ENCODE measurements at places on chromosomes 1 and 21.

DNA sequence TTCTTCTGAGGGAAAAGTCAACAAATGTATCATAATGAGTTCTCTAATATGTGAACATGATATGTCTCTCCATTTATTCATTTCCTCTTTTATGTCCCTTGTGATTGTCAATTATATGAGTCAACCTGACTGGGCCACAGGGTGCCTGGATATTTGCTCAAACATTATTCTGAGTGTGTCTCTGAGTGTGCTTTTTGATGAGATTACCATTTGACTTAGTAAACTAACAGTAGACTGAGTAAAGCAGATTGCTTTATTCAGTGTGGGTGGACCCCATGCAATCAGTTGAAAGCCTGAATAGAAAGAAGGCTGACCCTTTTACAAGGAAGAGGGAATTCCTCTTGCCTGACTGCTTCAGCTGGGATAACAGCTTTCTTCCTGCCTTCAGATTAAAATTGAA lies 142.6 kb downstream of the SLC35F3 start:
- DNase-seq = no peak

DNA sequence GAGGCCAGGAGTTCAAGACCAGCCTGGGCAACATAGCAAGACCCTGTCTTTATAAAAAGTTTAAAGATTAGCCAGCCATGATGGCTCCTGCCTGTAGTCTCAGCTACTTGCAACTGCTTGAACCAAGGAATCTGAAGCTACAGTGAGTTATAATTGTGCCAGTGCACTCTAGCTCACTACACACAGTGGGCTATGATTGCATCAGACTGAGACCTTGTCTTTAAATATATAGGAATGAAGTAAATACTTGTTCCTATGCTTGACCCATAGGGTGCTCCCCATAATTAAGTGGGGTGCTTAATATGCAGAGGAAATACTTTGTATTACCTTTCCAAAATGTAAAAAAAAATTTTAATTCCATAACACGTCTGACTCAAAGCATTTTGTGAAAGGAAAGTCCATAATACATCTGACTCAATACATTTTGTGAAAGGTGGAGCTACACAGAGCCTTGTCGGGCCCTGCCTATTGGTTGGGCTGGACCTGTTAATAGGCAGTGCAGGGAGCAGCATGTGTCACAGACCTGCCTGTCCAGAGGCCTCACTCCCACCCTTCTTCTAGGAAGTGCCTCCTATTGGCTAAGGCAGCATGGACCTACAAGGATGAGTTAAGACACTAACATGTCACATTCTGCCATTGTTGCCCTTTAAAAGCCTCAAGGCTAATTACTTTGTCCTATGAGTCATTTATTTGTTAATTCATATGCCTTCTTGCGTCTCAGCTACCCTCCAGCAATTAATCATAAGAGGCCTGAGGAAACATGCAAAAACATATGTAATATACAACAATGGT lies 33.6 kb downstream of the CD58 start:
- DNase-seq = no peak

DNA sequence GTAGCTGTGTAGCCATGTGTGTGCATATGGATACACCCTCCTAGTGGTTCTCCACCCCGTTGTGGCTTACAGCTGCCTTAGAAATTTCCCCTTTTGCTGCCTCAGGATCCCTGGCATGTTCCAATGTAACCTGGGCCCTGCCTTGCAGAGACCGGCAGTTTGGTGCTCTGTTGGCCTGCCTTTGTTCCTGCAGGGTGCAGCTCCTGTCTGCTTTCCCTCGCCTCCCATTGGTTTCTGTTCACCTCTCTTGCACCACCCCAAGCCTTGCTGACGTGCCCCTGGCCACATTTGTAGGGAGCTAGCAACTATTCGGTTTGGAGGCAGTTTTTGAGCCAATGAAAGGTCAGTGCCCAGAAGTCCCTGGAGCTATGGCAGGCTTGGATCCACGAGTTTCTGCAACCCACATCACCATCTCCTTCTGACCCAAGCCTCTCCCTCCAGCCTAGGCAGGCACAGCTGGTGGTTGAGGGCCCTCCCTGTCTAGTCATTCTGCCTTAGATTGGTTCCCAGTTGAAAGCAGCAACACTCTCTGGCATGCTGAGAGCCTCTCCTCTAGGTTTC lies 54.9 kb downstream of the MAB21L3 start:
- no peak for DNase-seq

GRCh38 chr1:176575991-176576390 lies 113.0 kb downstream of the PAPPA2 start:
- no peak for DNase-seq

DNA sequence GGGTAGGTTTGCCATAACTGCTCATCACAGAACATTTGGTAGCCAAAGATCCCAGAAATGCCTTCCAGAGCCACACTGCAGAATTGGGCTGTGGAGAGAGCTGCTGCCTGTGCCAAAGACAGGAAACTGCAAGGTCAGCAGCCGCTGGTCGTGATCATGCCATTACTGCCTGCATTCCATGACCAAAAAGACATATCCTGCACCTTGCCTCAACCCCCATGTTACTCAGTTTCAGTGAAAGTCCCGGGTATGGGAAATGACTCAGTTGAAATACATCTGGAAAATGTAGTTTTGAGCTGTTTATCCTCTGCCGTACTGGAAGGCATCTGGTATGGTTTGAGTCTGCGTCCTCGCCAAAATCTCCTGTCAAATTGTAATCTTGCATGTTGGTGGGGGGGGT lies 161.7 kb downstream of the FCRL5 start:
- DNase-seq = no peak

DNA sequence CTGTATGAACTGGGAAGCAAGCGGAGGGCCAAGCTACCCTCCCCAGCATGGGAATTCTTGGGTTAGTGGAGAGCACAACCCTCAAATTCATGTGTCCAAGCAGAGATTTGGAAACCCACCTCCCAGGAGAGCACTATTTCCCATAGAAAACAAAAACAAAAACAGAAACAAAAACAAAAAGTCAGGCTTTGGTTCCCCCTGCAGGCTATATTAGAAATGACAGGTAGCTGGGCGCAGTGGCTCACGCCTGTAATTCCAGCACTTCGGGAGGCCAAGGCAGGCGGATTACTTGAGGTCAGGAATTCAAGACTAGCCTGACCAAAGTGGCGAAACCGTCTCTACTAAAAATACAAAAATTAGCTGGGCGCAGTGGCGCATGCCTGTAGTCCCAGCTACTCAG lies 10.8 kb downstream of the MINDY1 start:
- DNase-seq = peak; percentile 65

DNA sequence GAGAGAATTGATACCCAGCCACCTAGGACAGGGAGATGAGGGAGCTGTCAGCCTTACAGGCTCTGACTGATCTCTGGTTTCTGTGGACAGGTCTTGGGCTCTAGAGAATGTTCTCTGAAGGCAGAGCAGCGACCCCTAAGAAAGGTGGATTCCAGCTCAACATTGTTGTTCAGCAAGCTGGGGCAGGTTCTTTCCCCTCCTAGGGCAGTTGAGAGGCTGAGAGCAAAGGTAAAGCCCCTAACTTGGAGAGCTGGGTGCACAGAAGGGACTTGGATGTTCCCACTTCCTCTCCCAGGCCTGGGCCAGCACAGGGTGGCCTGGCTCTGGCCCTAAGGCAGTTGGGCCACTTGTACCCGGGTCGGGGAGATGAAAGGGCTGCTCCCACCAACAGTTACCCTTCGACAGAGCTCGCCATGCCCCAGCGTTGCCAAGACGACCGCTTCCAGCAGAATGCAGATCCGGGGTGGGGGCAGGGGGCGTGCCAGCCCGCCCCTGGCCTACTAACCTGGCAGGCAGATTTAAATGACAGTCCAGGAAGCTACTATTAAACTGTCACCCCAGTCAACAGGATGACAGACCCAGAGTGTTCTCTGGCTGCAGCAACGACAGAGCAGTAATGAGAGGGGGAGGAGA lies 31.6 kb downstream of the LRP8 start:
- DNase-seq = no peak

DNA sequence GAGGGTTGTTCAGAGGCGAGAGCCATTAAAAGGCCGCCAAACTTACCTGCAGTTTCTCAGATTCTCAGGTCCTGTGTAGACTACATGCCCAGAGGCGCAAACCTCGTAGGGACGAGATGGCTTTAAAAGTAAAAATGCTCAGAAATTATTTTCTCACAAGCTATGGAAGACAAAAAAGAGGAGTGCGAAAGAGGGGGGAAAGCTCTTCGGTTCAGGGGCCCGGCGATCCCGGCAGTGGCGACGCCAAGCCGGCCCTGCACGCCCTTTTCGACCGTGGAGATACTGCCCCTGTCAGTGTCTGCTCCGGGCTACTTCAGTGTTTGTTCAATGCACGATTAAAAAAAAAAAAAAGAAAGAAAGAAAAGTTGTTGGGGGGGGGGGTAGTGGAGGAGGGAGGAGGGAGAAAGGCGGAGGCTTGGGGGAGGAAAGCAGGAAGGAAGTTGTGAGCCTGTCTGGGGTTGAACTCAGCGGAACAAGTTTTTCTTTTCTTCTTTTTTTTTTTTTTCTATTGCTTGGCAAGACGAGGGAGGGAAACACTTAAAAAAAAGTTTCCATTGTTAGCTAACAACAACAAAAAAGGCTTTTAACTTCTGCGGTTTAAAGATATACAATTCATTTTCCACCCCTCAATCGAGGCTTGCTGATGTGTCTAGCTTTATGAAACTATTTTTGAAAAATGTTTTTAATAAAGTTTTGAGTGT lies at the start of gene ITPKB:
ITPKB (minus strand) TSS at position 288 of the 701 bp plus-strand sequence. CDS start 1,824 bp downstream, outside the sequence.
- DNase-seq = peak; percentile 52

DNA sequence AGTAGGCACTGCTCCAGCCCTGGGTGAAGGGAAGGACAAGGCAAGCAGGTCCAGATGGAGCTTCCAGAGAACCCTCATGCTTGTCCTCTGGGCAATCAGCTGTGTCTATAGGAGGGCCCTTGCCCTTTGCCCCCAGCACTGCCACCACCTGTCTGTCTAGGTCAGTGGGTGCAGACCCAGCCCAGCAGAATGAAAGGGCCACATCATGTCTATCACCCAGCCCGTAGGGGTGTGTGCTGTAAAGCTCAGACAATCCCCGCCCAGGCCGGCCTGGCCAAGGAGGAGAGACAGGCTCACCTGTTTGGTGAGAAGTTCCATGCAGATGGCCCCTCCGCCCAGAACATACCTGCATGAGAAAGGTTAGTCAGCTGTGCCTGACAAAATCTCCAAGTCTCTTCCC lies 7.0 kb downstream of the UBE2Q1 start:
- DNase-seq = no peak

DNA sequence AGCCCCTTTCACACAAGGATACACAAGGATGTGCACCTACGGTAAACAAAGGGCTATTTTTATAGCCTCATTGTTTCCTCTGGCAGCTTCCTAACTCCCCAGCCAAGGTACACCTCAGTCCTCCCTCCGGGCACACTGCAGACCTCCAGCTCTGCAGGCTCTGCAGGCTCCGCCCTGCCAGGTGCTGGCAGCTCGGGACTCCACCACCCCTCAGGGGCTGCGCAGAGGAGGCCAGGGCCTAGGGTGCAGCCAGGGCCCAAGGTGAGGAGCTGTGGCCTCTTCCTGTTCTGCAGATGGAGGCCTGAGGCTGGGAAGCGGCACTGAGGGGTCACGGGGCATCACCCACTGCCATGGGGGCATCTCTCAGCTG lies 19.8 kb upstream of the CLSTN1 start:
- no peak for DNase-seq

DNA sequence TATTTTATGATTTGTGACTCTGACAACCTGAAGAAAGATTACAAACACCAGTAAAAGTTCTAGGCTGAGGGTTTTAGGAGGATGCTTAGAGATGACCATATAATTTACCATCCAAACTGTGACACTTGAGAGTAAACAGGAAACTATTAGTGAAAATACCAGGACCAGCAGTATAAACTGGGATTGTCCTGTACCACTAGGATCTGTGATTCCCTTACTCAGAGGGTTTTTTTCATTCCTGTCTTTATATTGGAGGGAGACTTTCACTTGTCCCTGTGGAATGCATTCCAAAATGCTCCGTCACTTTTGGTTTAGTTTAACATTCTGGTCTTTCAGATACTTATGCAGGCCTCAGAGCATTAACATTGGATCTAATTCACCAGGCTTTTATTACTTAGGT lies 482.9 kb downstream of the PTBP2 start:
- no peak for DNase-seq

- DNase-seq = no peak
Observed at GRCh38 chr1:37888022-37888700, 28.8 kb upstream of the MTF1 start.

- DNase-seq = no peak
Observed at GRCh38 chr1:54120698-54121481, 31.9 kb downstream of the CDCP2 start.

GRCh38 chr1:245707941-245708340 lies 553.2 kb downstream of the KIF26B start:
- DNase-seq = peak; percentile 81

- no peak for DNase-seq
Observed at GRCh38 chr1:17893891-17894631, 138.9 kb downstream of the ACTL8 start.

GRCh38 chr1:154170547-154171222 lies 15.8 kb upstream of the NUP210L start:
- no peak for DNase-seq

DNA sequence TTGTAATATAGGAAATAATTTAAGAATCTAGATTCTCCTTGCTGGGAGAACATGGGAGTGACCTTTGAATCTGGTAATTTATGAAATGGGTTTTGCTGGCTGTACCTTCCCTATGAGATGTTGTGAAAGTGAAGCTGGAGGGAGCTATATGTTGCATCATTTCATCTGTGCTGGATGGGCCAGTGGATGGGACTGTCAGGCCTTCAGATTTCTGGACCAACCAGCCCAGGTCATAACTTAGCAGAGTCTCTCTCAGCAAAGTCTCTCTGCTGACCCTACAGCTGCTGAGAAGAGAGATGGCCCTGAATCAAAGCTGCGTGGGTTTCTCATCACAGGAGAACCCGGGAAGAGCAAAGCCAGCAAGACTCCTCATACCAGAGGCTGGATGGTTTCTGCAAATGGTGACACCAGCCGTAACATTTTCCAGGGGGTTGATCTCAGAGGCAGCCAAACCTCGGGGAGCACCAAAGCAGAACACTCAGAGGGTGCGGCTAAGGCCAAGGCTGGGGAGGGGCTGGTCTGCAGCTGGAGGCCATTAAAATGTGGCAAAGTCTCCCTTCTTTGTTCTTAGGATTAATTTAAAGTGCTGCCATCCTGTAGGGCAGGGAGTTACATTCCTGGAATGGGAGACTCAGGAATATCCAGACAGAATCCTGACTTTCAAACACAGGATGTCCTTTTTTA lies 18.2 kb upstream of the PTGFRN start:
- no peak for DNase-seq

DNA sequence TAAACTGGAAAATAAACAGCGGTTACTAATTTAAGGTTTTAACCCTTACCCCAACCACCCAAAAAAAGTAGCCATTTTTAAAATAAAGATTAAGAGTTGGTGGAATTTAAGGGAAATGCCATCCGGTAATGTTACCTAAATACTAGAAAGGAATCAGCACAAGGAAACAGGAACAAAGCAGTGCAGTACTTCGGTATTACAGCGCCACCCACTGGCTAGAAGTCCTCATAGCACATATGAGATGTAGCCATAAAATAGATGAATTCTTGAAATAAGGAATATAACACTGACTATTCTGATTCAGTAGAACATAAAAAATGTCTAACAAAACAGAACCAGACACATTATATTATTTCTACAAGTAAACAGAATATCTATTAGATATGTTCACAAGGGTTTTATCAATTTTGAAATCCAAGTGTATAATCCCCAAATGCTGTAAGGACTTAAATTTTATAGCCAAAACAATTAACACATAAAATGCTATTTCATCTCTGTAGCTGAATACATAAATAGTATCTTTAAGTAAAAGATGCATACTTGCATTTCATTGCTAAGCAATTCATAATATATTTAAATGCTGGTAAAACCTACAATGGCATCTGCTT lies 58.8 kb downstream of the FRRS1 start:
- DNase-seq = peak; percentile 74

GRCh38 chr1:200128944-200129879 lies 101.7 kb downstream of the NR5A2 start:
- DNase-seq = no peak

All from lower leg skin (tissue), 4 donors.